ENCODE measurements at places on chromosomes 5 and 9.

DNA sequence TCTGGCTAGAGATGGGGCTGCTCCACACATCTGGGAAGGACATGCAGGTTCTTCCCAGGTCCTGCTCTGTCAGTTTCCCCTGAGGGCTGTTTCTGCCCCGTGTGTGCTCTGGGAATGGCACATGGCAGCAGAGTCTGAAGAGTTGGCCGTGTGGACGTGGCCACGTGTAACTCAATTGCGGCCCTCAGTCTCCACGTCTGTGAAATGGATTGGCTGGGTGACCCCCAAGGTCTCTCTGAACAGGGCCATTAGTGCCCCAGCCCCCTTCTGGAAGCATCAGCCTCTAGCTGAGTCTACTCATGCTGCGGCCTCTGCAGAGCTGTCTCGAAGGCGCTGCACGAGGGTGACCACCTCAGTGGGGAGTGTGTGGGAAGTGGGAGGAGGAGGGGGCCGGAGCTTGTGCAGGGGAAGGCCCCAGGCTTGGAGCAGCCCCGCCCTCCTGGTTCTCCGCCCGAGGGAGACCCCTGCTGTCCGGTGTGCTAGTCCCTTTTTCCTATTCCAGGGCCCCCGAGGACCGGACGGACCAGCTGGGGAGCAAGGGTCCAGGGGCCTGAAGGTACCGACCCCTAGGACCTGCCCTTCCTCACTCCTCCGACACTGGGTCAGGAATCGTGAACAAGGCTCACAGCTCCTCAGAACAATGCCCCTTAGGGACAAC, 58.9 kb upstream of the ORM1 start:
- no peak for DNase-seq

- DNase-seq = no peak
These were observed 79.6 kb downstream of the PDE4D start for GRCh38 chr5:59813761-59814536.

DNA sequence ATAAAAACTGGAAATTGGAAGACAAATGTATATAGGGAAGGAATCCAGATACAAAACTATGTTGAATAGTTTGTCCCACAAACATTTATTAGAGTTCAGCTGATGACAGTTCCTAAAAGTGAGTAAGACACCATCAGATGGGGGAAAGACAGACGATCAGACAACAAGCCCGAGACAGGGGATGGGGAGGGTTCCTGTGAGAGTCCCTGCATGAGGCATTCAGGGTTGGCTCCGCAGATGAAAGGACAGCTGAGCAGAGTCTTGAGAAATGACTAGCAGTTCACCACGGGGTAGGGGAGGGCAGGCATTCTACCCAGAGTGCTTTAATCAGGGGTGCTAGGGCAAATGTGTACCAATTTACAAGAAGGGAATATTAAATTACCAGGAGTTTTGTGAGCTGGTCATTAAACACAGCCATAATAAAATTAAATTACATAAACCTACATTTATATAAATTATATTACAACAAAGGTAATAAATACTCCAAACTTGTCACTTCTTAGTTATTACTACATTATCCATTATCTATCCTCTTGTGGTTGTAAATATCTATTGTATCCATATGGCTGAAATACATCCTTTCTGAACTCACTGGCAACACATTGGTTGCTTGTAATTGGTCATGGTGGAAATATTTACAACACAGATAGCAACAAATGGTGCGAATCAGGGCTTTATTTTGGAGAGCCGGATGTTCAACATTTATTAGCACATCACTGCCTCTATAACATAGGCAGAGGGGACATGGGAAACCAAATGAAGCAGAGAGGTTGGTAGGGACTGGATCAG, 27.8 kb downstream of the TNFSF15 start:
- DNase-seq = peak; percentile 21

GRCh38 chr9:64057553-64057952, 1227.5 kb downstream of the FOXD4L5 start:
- no peak for DNase-seq

DNA sequence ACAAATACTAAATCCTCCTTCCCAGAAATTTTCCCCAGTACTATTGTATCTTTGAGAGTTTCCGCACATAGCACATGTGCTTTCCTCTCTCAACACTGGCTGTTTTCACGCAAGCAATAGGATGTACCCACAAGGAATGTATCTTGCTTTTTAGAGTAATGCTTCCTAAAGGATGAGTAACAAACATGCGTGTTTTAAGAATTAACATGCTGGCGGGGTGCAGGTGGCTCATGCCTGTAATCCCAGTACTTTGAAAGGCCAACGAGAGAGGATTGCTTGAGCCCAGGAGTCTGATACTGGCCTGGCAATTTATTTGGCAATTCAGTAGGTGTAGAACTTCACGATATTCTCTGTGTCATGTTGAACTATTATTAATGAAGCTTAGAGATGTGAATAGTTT, 4.6 kb downstream of the RUFY1 start:
- no peak for DNase-seq

GRCh38 chr5:180352116-180353047, 754 bp downstream of the GFPT2 start:
- DNase-seq = no peak

GRCh38 chr9:120787933-120788332, 5.3 kb downstream of the FBXW2 start:
- no peak for DNase-seq

- no peak for DNase-seq
These were observed 2.3 kb upstream of the PAX5 start for GRCh38 chr9:37036371-37036775.

GRCh38 chr9:72954431-72955125, 1.7 kb upstream of the ALDH1A1 start:
- no peak for DNase-seq
